ENCODE measurements at places on chromosomes 1 and 21.

DNA sequence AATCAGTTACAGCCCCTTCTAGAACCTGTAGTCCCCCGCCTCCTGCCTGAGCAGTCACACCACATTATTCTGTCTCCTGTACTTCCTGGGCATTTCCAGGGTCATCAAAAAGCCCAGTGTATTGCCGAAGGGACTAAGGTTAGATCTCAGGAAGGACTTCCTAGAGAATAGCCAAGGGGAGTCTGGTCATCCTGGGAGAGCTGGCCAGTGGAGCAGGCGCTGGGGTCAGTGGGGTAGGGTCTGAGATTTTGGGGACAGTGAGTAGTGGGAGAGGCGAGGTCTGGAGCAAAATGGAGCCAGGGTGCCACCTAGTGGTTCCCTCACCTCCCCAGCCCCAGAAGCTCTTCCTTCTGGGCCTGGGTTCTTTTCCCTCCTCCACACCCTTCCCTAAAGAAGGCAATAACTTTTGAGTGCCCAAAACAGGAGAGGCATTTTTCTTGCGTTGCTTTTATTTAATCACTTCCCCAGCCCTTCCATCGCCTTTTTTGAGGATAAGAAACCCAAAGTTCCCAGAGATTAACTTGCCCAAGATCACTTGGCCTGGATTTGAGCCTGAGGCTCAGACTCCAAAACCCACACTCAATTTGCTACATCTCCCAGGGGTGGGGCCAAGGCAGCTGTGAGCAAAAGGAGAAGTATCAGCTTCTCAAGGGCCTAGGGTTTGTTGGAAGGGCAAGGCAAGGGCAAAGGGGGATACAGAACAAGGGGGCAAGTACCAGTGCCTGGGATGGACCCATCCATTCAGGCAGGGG is 7.3 kb upstream of the PMVK start:
- no peak for DNase-seq

- DNase-seq = no peak
These were observed 43.3 kb downstream of the GPR3 start for GRCh38 chr1:27435566-27436203.

DNA sequence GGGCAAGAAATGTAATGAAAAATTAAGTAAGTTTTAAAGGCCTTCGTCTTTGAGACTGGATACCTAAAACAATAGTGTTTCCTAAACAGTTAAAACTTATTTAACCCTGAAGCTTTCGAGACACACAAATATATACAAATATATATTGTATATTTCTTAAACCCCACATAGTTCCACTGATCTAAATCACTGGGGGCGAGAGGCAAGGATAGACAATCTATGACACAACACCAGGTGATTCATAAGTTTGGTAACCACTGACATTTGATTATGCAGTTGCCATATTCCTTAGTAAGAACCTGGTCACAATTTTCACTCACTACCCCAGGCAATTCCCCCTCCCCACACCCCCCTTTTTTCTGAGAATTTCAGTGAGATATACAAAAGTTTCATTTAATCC is 55.3 kb upstream of the BOLA1 start:
- DNase-seq = no peak

- no peak for DNase-seq
These were observed 25.8 kb downstream of the IL6R start for GRCh38 chr1:154430903-154431302.

GRCh38 chr1:242468784-242469183 is 55.7 kb downstream of the PLD5 start:
- no peak for DNase-seq

DNA sequence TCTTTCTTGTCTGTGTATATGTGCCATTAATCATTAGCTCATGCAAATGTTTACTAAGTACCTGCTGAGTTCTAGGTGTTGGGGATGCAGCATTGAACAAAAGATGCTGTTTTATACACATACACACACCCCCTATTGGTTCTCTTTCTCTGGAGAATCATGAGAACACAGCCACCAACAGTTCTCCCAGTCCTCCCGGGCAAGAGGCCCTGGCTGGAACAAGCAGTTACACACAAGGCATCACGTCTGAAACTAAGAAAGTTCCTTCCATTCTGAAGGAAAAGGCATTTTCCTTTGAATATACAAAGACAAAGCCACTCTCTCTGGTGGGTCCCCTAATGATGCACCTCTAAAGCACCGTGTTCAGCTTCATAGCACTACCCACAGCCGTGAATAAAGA is 10.8 kb downstream of the CASP9 start:
- no peak for DNase-seq

DNA sequence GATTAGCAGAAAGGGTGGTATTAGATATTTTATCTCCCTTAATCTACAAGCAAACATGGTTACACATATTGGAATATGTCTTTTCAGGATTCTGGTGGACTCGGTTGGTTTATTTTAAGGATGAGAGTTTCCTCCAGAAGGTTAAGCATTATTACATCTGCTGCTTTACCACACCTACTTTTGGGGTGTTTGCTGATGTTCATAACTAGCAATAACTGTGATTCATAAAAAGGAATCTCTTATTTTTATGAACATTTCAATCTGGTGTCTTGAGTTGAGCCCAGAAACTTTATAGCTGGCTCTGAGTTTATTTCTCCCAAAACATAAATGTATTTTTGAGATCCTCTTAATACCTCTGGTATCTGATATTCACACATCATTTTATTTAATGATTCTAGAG is 82.7 kb downstream of the LRRC8D start:
- no peak for DNase-seq

DNA sequence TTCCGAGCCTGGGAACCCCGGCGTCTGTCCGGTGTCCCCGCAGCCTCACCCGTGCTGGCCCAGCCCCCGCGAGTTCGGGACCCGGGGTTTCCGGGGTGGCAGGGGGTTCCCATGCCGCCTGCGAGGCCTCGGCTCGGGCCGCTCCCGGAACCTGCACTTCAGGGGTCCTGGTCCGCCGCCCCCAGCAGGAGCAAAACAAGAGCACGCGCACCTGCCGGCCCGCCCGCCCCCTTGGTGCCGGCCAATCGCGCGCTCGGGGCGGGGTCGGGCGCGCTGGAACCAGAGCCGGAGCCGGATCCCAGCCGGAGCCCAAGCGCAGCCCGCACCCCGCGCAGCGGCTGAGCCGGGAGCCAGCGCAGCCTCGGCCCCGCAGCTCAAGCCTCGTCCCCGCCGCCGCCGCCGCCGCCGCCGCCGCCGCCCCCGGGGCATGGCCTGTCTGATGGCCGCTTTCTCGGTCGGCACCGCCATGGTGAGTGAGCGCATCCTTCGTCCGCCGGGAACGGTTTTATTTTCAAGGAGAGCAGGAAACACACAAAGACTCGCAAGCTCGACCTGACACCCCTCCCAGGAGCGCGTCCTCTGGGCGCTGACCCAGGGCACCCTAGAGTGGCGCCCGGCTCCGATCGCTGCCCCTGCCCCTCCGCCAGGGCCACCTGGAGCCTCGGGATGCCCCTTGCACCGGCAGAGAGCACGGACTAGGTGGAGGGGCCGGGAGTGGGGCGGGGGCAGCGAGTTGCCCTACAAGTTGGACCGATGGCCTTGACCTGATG is at the start of gene ABCG1:
Gene ABCG1, plus strand, starts transcription at position 305 of the 770 bp plus-strand sequence. Its CDS starts 123 bp downstream, at position 428.
- no peak for DNase-seq

- no peak for DNase-seq
These were observed at the start of gene BATF3 for GRCh38 chr1:212699625-212700222. Gene BATF3, minus strand, starts transcription at chr1:212699840. Its CDS starts 78 bp downstream, at chr1:212699762.

DNA sequence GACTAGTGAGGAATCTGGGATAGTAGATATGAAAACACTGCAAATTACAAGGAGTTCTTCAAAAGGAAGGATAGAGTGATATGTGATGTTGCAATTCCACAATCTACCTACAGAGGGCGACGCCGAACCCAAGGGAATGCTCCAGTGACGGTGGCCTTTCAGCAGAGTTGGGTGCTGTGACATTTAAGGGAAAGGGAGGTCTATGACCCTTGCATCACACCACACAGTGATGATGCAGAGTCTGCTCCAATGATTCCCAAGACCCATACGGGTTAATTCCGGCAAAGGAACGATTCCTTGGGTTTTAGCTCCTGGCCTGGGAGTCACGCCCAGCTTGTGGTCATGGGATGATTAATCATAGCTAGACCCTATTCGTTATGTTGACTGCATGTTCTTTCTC is 123.0 kb upstream of the IGSF21 start:
- DNase-seq = peak; percentile 29

- no peak for DNase-seq
These were observed 18.1 kb downstream of the DCAF8 start for GRCh38 chr1:160244209-160244608.

DNA sequence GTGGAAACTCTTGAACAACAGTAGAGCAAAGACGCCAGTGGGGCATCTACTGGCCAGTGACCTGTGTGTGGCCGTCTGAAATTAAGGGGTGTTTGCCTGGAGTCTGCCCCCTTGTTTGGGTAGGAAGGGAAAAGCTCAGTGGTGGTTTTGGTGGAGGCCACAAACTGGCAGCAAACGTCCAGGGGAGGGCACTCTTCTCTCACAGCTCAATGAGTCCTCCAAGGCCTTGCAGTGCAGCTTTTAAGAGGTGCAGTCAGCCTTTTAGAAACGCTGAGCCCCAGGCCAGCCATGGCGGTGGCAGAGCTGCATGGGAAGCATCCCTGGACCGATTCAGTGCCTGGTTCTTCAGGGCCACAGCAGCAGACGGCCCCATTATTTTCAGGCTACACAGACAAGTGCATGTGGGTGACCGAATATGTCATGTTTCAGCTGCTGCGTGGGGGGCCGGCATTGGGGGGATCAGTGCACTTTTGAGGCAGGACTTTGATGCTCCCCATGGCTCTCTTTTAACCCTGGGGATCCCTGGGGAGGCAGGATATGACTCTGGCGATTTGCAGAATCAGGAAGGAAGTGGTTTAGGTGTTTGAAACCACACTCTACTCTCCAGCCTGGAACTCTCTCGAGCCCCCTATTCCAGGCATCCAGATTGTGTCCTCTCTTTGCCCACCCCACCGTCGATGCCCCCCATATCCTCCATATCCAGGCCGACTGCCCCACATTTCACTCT is 414.0 kb downstream of the PRDM2 start:
- DNase-seq = no peak

- no peak for DNase-seq
These were observed 31.3 kb downstream of the PLXNA2 start for GRCh38 chr1:208212893-208213292.

- no peak for DNase-seq
These were observed 76.9 kb upstream of the RNPC3 start for GRCh38 chr1:103448560-103448959.

DNA sequence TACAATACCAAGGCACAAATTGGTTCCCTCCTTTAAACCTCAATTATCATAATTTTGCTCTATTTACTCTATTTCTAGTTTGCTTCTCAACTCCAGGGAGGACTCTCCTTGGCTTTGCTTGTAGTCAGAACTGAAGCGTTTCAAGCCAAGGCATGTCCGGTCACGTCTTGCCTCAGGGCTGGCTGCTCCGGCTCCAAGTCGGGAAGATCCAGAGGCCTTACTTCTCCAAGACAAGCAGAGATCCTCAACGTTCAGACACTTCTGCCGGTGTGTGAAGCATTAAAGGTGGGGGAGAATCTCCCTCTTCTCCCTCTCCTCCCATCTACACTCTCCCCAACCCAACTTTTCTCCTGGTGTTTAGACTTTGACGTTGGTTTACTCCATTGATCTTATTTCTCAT is 7.2 kb upstream of the HHAT start:
- DNase-seq = no peak

- no peak for DNase-seq
These were observed 79.0 kb downstream of the PTPN14 start for GRCh38 chr1:214472364-214472763.
